ENCODE measurements at places on chromosomes 11 and 22.

GRCh38 chr22:43945632-43946383 lies 9.4 kb upstream of the SAMM50 start:
- DNase-seq, result peak; percentile 49

- DNase-seq, result no peak
Measured at GRCh38 chr22:47259990-47260389, 497.5 kb downstream of the TBC1D22A start.

GRCh38 chr11:17752144-17752543 lies 17.6 kb downstream of the KCNC1 start:
- DNase-seq, result no peak

DNA sequence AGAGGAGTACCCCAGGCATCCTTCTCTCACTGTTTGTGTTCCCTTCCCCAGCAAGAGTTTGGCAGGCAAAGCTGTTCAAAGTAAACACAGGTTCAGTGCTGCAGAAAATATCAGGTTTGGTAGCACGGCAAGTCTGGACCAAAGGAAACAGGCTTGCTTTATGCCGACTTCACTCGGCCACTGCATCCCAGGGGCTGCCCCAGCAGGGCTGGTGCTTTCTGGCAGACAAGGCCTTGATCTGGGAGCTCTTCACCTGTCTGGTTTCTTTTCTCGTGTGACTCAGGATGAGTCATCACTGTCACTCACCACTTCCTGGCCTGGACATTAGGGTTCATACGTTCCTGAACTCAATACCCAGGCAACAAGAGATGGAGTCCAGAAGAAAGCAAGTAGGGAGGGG lies 52.6 kb upstream of the NAV2 start:
- no peak for DNase-seq

DNA sequence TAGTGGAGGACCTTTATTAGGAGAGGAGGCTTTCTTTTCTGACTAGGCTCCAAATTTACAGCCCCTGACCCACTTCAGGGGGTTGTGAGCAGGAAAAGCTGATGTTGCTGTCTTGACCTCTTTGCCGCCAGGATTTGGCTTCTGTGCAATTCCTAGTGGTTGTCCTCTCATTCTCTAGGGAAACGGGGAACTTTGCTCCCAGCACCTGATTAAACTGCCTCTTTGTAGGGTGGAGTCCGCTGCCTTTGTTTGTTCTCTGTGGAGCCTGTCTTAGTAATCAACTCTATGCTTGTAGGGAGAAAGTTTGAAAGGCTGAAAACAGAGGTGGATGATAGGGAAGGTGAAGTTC lies 16.3 kb downstream of the CTNND1 start:
- DNase-seq, result no peak

DNA sequence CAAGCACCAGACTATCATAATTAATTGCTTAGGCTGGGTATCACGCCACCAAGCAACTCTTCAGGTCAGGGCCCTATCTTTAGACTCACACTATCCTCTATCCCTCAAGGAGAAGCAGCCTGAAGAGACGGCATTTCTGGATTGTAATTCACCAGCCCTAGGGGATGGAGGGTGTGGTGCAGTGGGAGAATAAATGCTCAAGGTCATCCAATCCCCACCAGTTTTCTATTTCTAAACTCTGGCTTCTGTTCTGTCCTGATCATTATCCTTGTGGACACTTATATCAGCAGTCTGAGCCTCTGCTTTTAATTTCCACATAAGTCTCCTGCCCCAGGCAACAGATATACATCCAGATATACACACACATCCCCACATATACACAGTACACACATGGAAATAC lies 13.1 kb upstream of the SIK2 start:
- DNase-seq, result no peak

DNA sequence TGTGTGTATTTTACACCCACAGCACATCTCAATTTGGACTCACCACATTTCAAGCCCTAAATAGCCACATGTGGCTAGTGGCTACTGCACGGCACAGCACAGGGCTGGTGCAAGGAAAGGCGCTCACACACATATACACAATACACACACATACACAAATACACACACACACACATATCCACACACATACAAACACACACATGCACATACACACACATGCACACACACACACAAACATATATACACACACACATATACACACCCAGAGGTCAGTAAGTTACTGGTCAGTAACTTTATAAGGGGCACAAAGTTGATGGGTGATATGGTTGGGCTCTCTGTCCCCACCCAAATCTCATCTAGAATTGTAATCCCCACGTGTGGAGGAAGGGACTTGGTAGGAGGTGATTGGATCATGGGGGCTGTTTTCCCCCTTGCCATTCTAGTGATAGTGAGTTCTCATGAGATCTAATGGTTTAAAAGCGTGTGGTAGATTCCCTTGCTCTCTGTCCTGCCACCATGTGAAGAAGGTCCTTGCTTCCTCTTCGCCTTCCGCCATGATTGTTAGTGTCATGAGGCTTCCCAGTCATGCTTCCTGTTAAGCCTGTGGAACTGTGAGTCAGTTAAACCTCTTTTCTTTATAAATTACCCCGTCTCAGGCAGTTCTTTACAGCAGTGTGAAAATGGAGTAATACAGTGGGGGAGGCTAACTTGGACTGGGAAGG lies 37.6 kb upstream of the DKK3 start:
- no peak for DNase-seq

- no peak for DNase-seq
Measured at GRCh38 chr11:86755146-86755545, 45.2 kb upstream of the PRSS23 start.

GRCh38 chr11:108751444-108751843 lies 86.6 kb downstream of the DDX10 start:
- no peak for DNase-seq

DNA sequence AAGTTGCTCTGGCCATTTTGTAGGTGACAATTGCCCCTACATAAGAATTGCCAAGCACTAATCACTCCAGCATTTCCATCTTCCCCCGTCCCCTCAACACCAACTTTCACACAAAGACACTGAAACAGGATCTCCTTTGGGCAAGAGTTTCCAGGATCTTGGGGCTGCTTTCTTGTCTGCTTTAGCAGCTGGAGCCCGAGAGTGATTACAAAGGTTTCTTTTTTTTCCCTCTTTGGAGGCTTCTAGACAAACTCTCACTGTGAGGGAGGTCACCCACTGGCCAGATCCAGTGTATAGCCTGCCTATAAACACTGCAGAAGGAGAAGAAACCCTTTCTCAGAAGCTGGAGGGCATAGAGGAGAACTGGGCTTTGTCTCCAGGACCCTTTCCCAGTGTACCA lies 92.5 kb downstream of the APIP start:
- DNase-seq, result no peak

GRCh38 chr11:72836111-72836510 lies 21.9 kb downstream of the ATG16L2 start:
- DNase-seq, result no peak

- no peak for DNase-seq
Measured at GRCh38 chr22:28911304-28911690, 27.9 kb downstream of the ZNRF3 start.

DNA sequence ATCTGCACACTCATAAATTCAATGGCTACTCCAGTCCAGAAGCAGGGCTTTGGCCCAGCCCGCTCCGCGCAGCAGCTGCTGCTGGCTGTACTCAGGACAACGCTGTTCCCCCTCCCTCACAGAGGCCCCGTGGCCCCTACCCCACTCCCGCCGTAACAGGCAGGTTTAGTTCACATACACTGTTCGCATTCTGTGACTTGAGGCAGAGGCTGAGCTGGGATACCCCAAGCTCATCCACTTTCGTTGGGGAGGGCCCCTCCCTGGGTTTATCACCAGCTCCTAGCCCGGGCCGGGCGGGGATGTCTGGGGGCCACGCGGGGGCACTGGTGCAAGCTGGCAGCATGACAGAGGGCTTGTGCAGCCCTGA lies 52.4 kb downstream of the SYT13 start:
- no peak for DNase-seq

DNA sequence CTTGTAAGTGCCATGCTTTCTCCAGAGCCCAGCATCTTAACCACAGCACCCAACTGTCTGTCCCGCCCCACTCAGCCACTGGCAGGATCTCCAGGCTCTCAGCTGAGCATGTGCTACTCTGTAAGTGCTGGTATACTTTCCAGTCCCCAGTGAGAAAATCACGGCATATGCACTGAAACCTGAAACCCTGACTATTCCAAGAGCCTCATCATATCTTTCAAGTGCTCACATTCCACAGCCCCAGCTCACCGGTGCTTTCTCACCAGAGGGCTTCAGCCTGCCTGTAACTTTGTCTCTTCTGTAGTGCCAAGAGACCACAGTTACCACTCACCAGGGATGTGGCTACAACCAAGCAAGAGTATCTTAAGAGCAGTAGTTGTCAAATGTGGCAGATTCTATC lies 24.4 kb upstream of the PAMR1 start:
- peak; percentile 85 for DNase-seq

DNA sequence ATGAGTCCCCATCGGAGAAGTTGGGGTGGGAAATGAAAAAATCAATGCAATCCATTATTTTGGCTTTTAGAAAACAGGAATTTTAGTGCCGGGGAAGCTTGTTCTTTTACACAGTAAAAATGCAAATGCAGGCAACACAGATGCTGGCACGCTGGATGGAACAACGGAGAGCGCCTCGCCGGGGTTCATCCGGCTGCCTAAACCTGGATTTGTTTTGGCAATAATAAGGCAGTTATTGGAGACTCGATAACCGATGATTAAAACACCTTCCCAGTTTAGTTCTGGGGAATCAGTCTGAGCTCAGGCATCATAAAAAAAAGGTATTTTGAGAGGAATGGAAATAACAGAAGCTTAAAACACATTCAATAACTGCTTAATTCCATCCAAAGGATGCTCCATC lies 2.9 kb downstream of the DSCAML1 start:
- DNase-seq, result no peak

DNA sequence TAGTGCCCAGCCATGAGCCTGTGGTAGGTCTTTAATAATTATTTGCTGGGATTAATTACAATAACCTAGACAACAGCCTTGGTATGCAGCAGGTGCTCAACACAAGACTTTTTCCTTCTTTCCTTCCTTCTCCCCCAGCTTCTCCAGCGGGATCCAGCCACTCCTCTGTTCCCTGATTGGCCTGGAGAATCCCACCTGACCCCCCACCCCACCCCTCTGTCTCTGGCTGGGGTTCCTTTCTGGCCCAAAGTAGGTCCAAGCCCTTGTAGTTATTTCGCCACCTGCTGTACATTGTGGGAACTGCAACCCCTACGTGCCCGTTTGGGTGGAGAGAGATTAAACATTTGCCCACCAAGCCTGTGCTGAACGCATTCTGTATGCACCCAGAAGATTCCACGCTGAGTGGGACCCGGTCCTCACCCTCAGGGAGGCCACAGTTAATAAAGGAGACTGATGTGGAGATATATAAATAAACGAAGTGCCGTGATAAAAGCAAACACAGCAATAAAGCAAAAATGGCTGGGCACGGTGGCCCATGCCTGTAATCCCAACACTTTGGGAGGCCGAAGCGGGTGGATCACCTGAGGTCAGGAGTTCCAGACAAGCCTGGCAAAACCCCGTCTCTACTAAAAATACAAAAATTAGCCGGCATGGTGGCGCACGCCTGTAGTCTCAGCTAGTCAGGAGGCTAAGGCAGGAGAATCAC lies 32.1 kb upstream of the DGKZ start:
- DNase-seq, result peak; percentile 69

DNA sequence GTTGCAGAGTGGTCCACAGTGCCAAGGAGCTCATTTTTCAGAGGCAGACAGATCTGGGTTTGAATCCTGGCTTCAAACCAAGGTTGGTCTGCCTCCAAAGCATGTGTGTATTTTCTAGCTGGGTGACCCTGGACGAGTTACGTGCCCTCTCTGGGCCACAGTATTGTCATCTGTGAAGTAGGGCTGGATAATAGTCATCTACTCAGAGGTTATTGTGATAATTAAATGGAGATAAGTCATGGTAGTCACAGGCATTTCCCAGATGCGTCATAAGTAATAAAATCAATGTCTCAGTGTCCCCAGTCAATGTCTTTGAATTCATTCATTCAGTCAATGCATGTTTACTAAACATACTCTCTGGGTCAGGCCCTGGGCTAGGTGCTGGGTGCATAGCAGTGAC lies 8.6 kb downstream of the OMP start:
- DNase-seq, result no peak

GRCh38 chr11:74822170-74822569 lies 73.5 kb downstream of the RNF169 start:
- DNase-seq, result peak; percentile 89

GRCh38 chr11:128544471-128545051 lies 42.8 kb downstream of the ETS1 start:
- DNase-seq, result peak; percentile 42

DNA sequence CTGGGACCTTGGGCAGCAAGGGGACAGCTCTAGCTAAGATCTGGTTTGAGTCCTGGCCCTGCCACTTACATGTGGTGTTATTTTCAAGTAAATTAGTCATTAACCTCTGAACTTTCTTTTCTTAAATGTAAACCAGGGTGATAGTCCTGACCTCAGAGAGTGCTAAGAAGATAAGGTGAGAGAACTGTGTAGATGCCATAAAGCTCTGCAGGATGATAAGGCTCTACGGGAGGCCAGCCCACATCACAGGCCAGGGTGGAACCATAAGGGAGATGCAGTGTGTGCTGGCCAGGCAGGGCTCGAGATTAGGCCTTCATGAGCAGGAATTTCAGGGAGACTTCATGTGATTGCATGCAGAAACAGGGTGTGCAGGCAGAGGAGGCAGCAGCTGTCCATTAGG lies 24.2 kb downstream of the NECTIN1 start:
- DNase-seq, result no peak

- no peak for DNase-seq
Measured at GRCh38 chr11:66263785-66264184, 4.7 kb upstream of the RAB1B start.

- DNase-seq, result no peak
Measured at GRCh38 chr22:31138126-31138525, 2.2 kb downstream of the PLA2G3 start.

- DNase-seq, result no peak
Measured at GRCh38 chr11:132866783-132867545, 665.3 kb downstream of the OPCML start.

GRCh38 chr11:123286761-123287160 lies 91.7 kb upstream of the CLMP start:
- peak; percentile 11 for DNase-seq

- no peak for DNase-seq
Measured at GRCh38 chr11:115724666-115725065, 220.5 kb upstream of the CADM1 start.

- DNase-seq, result no peak
Measured at GRCh38 chr11:32779136-32779535, 15.3 kb downstream of the CCDC73 start.

GRCh38 chr11:128733440-128734102 lies 39.7 kb downstream of the FLI1 start:
- no peak for DNase-seq

- DNase-seq, result no peak
Measured at GRCh38 chr11:77660947-77661346, 23.4 kb upstream of the CLNS1A start.

DNA sequence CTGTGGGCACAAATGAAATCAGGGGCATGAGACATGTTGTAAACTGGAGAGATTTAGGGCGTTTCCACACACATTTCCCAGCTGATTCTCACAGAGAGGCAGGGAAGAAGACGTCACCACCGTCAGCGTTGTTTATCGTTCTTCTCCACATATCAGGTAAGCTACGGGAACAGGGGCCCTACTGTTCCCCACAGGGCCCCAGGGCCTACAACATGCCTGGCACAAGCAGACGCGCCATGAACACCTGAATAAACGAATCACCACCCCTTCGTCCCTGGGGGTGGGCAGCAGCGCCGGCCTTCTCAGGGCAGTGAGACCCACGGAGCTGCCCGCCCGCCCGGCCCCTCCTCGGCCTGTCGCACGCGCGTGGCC lies 342 bp downstream of the EFCAB6 start:
- peak; percentile 17 for DNase-seq

- no peak for DNase-seq
Measured at GRCh38 chr11:124202951-124203350, 19.8 kb downstream of the OR10D3 start.
